ENCODE measurements at places on chromosomes 7 and 10. TPM values are rescaled to one million over a fixed set of nuclear protein-coding genes. Genes with fewer than 3 reads are reported as not detected.
A peak's percentile ranks its signal among the peaks of the same experiment; 100 is the strongest.

DNA sequence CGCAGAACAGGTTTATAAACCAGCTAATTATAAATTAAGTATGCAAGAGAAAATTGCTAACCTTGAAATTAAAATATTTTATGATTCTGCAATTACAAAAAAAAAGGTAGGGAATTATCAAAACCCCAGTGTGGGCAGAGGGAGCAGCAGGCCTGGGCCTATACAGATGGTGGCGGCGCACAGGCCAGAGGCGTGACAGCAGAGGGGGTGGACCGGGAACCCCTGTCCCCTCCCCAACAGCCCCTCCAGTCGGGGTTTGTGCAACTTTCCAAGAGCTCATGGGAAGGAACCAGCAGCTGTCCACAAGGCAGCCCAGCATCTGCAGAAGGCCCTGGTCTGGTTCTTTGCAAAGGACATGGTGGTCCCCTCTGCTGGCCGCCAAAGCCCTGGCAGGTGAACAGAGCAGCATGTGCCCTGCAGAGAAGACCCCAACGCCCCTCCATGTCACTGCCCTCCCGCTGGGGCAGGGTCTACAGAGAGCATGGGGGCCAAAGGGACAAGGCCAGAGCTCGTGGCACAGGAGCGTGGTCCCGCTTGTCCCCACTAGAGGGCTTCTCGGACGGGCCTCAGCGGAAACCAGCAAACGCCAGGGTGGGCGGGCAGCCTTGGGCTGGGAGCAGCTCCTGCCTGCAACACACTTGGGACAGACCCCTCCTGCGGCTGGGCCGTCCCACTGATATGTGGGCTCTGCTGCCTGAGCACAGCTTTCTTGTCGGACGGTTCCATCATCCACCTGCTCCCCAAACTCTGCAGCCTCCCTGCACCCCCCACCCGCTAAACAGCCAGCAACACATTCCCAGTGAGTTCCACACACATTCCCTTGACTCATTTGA lies 75.1 kb downstream of the EBF3 start:
- no peak for DNase-seq

DNA sequence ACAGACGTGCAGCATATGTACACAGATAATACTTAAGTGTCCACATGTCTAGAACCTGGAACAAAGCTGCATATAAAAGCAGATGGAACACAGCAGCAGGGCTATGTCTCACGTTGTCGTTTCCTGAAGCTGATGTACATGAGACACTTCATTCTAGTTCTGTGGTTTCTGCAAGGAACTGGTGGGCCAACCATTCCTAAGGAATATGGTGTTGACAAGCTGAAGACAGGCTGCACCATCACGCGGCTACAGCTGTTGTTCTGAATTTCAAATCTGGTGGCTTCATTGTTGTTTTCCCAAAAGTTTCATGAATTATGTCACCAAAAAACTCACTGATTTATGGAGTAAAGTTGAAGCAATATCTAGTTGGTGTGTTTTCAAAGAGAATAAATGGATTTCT lies 33.7 kb downstream of the PRKAG2 start:
- no peak for DNase-seq

GRCh38 chr7:48421357-48421756 lies 250.1 kb downstream of the ABCA13 start:
- no peak for DNase-seq

GRCh38 chr10:3538656-3539531 lies 246.1 kb downstream of the KLF6 start:
- DNase-seq, result no peak

DNA sequence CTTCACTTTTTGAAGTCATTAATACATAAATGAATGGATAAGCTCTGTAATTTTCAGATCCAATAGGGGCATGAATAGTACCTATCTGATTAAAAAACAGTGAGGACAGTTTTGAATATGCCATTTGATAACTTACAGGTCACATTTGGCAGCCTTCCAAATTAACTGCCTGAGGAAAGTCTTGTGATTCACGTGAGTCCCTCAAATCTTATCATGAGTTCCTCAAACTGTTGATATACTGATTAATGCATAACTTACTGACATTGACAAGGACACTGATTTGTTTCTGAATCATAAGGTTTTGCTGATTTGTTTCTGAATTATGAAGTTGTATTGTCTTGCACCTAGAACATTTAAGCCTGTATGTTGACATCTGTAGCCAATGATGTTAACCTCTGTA lies 55.1 kb downstream of the ANKMY2 start:
- no peak for DNase-seq

DNA sequence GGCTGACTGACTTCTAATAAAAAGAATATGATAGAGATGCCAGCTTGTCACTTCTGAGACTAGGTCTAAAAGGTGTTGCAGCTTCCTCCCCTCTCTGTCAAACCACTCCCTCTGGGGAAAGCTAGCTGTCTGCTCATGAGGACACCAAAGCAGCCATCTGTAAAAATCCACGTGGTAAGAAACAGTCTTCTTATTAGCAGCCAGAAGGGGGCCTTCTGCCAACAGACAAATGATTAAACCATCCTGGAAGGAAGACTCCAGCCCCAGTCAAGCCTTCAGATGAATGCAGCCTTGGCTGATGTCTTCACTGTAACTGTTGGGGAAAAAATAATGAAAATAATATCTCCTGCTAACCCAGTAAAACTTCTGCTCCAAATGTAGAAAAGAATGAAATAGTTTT lies 41.9 kb upstream of the DAGLB start:
- DNase-seq, result no peak

Gene TSPAN13
- total RNA-seq, result 30.1 TPM

Gene LDB3
- total RNA-seq, result 0.14 TPM

DNA sequence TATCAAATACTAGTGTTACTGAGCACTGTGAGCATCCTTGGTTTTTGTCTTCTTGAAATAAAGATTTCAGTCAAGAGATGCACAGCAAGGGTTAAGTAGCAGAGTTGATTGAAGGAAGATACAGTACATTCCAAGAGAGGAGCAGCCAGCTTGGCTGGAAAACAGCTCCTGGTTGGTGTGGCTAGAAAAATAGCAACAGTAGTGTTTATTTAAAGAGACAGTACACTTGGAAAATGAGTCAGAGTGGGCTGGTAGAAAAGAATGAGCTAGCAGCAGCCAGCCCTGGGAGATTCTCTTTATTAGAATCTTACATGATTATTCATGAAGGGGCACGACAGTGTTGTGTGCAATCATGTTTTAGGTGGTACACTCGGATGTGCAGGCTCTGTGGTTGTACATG lies 1016.4 kb upstream of the SORCS1 start:
- no peak for DNase-seq

Gene CYP2C19
- total RNA-seq, result not detected

Gene TMEM213
- total RNA-seq, result not detected

- DNase-seq, result no peak
Observed at GRCh38 chr7:16652888-16653287, 6.9 kb downstream of the BZW2 start.

GRCh38 chr7:98214811-98215321 lies 3.6 kb downstream of the BHLHA15 start:
- peak; percentile 75 for DNase-seq

Gene RNLS
- total RNA-seq, result 12.7 TPM

- DNase-seq, result no peak
Observed at GRCh38 chr10:114779803-114780576, 41.6 kb upstream of the FHIP2A start.

DNA sequence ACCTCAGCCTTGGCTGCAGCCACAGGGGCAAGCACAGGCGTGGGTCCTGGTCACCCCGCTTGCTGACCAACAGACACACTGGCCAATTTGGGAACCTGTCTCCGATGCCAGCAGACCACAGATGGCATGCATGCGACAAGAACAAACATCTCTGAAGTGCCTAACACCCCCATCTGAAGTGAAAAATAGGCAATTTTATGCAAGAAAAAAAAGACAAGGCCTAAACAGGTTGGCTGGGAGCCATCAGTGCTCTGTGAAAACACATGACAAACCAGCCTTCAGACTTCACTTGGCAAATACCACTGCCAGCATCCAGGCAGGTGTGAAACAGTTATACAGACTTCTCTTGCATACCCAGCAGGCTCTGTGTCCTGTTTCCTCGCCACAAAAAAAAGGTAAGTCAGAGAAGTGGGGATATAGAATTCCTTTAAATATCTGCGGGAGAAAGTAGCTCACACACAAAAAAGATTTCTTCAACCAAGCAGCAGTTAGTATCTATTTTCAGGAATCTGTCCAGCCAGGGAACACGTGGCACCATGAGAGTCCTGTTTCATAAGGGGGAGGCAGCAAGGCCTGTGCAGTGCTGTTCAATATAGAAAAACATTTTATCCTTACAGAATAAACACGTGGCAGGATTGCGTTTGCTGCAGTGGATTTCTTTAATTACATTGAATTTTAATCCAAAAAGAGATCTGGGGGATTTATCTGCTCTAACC lies 293.4 kb upstream of the MKLN1 start:
- DNase-seq, result no peak

- no peak for DNase-seq
Observed at GRCh38 chr10:11091517-11092102, 73.9 kb downstream of the CELF2 start.

GRCh38 chr10:13834581-13835286 lies 248.0 kb downstream of the PRPF18 start:
- DNase-seq, result no peak

Gene SP4
- total RNA-seq, result 14.3 TPM

GRCh38 chr10:29106287-29106686 lies 182.6 kb upstream of the LYZL1 start:
- DNase-seq, result no peak

DNA sequence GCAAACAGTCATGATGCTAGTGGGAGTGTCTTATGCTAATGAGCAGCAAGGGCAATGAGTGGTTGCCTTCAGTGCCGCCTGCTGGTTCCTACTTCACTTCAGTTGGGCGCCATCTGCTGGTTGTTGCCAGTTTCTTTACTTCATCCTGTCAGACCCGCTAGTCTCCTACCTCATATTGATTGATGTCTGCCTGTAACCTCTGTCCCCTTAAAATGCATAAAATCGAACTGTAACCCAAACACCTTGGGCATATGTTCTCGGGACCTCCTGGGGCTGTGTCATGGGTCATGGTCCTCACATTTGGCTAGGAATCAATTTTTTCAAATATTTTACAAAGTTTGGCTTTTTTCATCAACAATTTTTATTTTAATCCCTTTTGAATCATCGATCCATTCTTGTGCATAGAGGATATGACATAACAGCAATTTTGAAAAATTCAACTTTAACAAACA lies 62.8 kb upstream of the C7orf33 start:
- DNase-seq, result peak; percentile 87

Gene BBS9
- total RNA-seq, result 29.6 TPM

Gene ADAM22
- 4.4 TPM for total RNA-seq

GRCh38 chr10:128738386-128738915 lies 612.2 kb upstream of the MKI67 start:
- no peak for DNase-seq

Gene AGAP3
- total RNA-seq, result 43.2 TPM

GRCh38 chr7:63899691-63900393 lies 98.8 kb upstream of the ZNF722 start:
- DNase-seq, result peak; percentile 93

DNA sequence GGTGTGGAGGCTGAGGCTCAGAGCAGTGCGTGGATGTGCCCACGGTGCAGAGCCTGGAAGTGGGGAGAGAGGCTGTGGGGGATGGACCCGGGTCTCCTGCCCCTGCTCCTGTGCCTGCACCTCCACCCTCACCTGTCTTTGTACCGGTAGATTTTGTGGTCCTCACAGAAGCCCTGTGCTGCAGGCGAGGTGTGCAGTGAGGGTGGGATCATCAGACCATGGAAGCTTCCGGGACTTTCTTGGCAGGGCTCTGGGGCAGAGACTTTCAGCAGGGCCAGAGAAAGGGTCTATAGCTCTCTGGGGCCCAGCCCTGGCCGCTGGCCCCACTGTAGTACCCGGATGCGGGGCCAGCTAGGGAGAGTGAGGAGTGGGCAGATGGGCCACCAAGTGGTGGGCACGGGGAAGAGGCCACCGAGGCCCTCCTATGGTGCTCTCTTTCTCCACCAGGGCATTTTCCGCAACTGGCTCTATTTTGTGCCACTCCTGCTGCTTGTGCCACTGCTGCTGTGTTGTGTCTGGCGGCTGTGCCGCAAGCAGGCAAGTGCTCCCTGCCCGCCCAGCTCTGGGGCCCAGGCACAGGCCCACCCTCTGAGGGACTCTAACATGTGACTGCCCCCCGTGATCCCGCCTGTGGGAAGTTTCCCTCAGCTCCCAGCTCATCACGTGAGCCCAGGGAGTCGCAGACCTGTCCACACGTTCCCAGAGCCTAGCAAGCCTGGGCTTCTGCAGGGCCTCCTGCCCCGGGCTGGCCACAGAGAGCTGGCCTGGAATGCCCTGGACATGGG lies 22.1 kb downstream of the ANTXRL start:
- peak; percentile 61 for DNase-seq

- peak; percentile 88 for DNase-seq
Observed at GRCh38 chr10:80202934-80203834, 2.2 kb downstream of the ANXA11 start.

DNA sequence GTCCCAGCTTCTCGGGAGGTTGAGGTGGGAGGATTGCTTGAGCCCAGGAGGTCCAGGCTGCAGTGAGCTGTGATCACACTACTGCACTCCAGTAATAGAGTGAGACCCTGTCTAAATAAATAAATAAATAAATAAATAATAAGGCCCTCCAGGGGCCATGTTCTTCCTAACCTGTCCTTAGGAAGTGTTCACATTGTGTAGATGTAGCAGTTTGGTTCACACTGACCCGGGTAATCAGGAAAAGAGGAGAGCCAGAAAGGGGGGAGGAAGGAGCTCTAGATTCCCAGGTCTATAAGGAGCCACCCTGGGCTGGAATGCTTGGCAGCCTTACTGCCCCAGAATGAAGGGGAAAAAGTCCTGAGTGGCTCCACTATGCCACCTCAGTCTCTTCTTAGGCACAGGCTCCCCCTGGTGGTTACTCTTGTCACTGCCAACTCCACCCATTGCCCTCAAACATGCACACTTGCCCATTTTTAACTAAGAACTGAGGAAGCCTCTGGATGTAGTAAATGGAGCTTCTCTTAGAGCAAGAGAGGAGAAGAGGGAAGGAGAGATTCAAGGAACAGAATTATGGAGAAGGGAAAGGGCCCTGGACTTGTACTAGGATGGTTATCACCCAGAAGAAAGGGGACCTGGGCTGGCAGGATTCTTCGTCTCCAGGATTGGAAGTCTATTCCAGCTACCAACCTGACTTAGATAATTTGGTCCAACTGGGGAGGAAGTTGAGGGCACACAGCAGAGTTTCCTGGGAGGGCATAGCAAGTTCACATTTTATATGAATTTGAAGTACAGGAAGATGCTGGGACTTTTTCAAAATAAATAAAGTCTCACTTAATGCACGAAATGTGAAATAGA lies 7.8 kb downstream of the HPS6 start:
- DNase-seq, result peak; percentile 86

Gene CRYGN
- total RNA-seq, result 0.32 TPM

- no peak for DNase-seq
Observed at GRCh38 chr10:70652761-70653657, 19.3 kb upstream of the ADAMTS14 start.

- DNase-seq, result no peak
Observed at GRCh38 chr7:114862406-114862805, 59.5 kb upstream of the MDFIC start.

- DNase-seq, result no peak
Observed at GRCh38 chr10:116704926-116705325, 37.4 kb downstream of the HSPA12A start.

- DNase-seq, result no peak
Observed at GRCh38 chr10:64036321-64036930, 515.2 kb downstream of the REEP3 start.

Gene PKD2L1
- 3.9 TPM for total RNA-seq
